ENCODE measurements at places on chromosomes 5 and 9. TPM values are rescaled to one million over a fixed set of nuclear protein-coding genes. Genes with fewer than 3 reads are reported as not detected.

DNA sequence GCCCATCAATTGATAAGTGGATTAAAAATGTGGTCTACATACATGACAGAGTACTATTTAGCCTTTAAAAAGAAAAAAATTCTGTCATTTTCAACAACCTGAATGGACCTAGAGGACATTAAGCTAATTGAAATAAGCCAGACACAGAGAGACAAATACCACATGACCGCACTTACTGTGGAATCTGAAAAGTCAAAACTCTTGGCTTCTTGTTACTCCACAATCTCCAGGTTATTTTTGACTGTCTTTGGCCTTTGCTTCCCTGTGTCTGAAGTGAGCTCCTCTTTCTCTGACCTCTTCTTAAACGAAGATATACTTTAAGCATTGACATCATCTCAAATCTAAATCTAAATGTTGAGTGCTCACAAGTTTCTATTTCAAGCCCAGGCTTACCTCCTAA is 265.5 kb upstream of the ADRA1B start:
- no peak for DNase-seq

DNA sequence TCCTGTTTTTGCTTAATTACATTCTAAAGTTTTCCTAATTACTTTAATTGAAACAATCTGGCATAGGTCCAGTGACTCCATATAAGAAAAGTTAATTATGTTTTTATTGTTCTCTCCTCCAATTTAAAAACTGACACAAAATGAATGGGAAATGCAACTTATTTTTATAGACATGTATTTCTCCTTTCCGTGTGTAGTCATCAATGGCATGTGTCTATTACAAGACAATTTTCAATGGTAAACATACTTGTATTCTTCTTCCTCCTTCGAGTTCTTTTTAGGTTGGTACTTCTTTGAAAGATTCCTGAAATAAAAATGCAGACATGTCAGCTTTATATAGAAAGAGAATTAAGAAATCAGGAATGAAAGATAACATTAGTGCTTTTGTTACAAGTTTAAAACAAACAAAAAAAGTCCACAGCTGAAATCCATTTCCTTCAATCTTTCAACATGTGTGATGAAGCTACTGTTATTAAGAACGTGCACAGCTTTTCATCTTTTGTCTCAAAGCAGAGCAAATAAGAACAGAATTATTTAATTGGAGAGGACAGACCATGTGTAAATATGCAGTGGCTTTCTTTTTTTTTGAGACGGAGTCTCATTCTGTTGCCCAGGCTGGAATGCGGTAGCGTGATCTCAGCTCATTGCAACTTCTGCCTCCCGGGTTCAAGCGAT is 63.8 kb downstream of the FNBP1 start:
- no peak for DNase-seq

- DNase-seq: no peak
Measured at GRCh38 chr9:124392254-124392870, 22.9 kb downstream of the PSMB7 start.

DNA sequence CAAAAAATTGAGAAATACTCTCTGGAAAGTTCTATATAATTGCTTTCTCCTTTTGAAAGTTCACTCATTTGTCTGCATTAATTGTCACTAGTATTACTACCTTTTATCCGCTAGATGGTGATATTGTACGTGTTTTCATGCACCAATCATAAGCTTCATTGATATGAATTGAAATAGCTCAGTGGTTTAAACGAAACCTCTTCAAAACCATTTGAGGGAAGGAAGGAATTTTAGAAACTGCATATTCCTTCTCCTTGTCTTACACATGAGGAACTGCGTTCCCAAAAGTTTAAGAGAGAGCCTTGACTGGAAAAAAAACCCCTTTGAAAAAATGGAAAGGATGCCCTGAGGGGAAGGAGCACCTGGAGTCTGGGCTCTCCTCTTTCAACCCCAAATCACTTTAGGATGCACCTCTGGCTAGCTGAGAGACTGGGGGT is 98.6 kb downstream of the YTHDC2 start:
- no peak for DNase-seq

DNA sequence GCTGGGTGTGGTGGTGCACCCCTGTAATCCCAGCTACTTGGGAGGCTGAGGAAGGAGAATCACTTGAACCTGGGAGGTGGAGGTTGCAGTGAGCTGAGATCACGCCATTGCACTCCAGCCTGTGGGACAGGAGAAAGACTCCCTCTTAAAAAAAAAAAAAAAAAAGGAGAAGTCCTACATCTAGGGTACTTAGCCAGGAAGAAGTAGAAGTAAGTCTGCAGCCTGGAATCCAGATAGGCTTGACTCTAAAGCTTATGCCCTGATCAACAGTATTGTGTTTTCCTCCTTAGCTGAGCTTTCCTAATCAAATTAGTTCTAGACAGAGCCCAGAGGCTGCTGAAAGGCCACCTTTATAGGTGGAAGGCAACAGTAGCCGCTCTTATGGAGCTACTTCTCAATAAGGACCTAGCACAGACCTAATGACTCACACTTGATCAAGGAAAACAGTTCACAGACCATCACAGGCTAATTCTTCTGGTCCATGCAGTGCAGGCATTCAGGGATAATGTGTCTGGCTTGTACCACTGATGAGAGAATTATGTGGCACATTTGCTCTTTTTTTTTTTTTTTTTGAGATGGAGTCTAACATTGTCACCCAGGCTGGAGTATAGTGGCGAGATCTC is 105.5 kb upstream of the KLF4 start:
- no peak for DNase-seq

DNA sequence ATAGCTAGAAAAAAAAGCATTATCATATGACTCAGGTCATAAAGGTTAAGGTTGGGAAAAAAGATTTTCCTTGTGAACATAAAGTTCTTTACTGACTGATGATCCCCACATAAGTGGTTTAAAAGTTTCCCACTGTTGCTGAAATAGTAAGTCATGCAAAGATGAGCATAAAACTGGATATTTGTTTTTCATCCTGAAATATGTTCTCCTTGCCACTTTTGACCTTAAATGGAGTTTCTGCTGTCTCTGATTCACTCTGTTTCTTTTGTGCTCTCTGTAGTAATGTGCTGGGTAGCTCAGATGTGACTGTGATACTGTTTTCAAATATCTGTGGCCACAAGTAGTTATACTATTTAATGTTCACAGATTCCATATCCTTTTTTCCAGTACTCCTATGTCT is 162.5 kb upstream of the GAS1 start:
- no peak for DNase-seq

DNA sequence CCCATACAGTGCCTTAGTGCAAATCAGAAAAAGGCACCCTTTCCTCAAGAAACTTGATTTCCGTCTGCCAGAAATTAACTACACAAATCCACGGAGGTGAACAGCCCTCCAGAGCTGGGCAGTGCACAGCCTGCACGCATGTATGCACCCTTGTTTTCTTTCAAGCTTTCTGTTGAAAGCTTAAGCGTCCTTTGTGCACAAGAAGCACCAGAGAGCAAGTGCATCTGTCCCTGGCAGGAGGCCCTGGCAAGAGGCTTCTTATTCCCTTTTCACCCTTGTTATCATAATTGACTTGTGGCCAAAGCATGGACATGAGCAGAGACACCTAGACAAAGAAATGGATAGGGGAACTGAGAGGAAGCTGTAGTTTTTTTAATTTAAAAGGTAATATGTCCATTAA is 47.4 kb upstream of the ATG10 start:
- DNase-seq: peak; percentile 84

Gene LCN15
- total RNA-seq: not detected

- no peak for DNase-seq
Measured at GRCh38 chr9:97808415-97808814, 44.6 kb upstream of the FOXE1 start.

Gene RASGRF2
- total RNA-seq: 18.8 TPM

- no peak for DNase-seq
Measured at GRCh38 chr5:102481054-102481715, 17.6 kb downstream of the SLCO6A1 start.

Gene C5orf34
- total RNA-seq: 0.42 TPM

Gene PTCH1
- total RNA-seq: 19.4 TPM

DNA sequence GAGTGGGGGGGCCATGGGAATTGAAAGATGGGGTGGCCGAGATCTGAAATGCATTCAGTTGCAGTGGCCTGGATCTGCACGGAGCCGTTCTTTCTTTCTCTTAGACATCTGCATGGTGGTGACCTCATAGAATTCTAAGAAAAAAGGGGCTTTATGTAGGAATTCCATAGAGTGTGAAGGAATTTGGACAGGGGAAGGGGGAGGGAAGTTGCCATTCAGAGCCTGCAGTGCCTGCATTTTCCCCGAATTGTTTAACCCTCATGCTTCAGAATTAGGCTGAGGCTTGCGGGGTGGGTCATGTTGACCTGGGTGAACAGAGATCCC is 4.9 kb downstream of the NEK6 start:
- DNase-seq: no peak

Gene PCA3
- total RNA-seq: not detected

- peak; percentile 29 for DNase-seq
Measured at GRCh38 chr9:87714819-87715218, 11.1 kb upstream of the CTSL start.

GRCh38 chr5:56126487-56127179 is 106.5 kb downstream of the ANKRD55 start:
- no peak for DNase-seq

GRCh38 chr9:86178503-86178902 is 79.1 kb upstream of the GOLM1 start:
- no peak for DNase-seq

DNA sequence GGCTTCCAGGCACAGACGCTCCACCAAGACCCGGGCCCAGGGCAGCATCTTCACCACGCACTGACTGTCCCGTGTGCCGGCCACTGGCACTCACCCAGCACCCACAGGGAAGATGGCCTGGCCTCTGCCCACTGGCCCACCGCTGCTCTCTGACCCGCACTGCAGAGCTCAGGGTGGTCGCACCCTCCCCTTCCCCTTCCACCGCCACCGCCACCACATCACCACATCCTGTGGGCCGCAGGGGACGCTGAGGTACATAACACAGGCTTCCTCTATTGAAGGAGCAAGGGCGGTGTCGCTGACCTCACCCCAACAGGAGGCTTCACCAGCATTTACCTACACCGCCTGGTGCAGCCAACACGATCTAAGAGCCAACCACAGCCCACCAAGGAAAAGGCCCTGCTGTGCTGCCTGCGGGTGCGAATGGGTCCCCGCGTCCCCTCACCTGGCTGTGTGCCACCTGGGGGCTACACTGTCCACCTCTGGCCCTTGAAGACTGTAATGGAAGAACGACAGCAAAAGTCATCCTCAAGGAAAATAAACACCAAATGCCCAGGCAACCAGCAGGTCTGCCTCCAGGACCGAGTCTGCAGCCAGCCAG is 101.8 kb downstream of the CAMSAP1 start:
- DNase-seq: no peak

Gene NUTM2G
- total RNA-seq: not detected

Gene ANXA2R
- 1.2 TPM for total RNA-seq

DNA sequence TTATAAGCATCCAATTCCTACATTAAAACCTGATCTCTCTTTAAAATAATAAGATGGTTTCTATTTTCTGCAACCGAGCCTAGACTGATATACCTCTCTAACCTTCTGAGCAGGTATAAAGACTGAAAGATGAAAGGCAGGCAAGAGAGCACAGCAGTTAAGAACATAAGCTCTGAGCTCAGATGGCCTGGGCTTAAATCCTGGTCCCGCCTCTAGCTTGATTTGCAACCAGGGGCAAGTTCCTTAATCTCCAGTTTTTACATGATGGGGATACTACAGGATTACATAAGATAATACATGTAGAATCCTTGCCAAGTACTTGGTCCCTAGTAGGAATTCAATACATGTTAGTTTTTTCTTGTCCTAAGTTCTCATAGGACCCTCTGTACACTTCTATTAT is 33.9 kb downstream of the SLC24A2 start:
- DNase-seq: no peak

GRCh38 chr5:143985832-143986515 is 174.0 kb downstream of the HMHB1 start:
- DNase-seq: no peak

Gene PRDM9
- not detected for total RNA-seq

- no peak for DNase-seq
Measured at GRCh38 chr5:146467760-146468159, 20.6 kb downstream of the TCERG1 start.

Gene SPATA9
- total RNA-seq: not detected

- DNase-seq: no peak
Measured at GRCh38 chr5:123647066-123647465, 135.1 kb downstream of the CSNK1G3 start.

- no peak for DNase-seq
Measured at GRCh38 chr9:24487250-24487861, 58.3 kb downstream of the IZUMO3 start.

Gene TAF11L5
- total RNA-seq: not detected

DNA sequence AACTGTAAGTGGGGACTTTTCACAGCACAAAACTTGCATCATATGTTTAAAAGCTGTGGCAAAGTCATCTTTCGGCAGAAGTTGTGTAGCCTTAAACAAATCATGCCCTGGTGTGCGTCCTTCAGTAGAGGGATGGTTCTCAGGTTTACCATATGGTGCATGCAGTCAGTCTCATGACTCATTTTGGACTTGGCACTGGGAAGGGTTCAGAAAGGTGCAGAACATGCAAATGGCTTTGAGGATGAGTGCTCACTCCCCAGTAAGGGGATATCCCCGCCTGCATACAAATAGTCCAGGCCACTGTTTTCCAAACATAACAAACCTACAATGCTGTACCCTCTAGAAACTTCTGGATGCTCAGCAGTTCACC is 260.3 kb downstream of the NDUFS4 start:
- DNase-seq: no peak

GRCh38 chr5:92749943-92750342 is 831.1 kb downstream of the NR2F1-AS1 start:
- no peak for DNase-seq
